NCI-H2081 treated with DMSO at 0.1 percent for 48 hours (cell line): ENCODE measurements at places on chromosomes 1 and 21.

GRCh38 chr21:21200103-21200938 lies 202.1 kb downstream of the NCAM2 start:
- DNase-seq = no peak

- DNase-seq = no peak
These were observed 80.9 kb upstream of the LBR start for GRCh38 chr1:225508538-225509375.

- DNase-seq = no peak
These were observed 62.1 kb downstream of the ARID4B start for GRCh38 chr1:235265900-235266299.

DNA sequence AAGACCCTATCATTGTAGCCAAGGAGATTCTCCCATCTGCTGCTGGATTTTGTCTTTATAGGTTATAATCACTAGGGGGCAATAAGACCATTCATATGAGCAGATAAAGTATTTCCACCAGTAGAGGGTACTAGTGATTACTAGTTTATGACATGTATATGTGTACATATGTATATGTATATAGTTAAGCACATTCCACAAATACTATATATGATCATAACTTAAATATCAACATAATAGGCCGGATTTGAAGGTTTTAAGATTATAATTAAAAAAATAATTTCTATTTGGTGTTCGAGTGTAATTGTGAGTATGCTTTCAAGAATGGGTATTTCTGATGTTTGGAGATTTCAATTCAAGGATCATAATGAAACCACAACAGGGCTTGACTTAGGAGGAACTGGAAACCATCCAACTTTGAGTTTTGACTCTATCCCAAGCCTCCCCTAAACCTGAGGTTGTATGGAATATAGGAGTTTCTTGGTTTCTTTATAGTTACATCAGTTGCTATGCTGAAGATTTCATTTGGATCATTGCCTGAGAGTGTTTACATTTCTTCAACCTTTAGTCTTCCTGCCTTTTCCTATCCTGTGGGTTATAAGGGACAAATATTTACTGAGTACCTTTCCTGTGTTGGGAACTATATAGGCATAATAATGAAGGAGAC lies 16.9 kb downstream of the TCEANC2 start:
- peak; percentile 29 for DNase-seq

- no peak for DNase-seq
These were observed 132.8 kb downstream of the TNFSF18 start for GRCh38 chr1:172917972-172918371.

DNA sequence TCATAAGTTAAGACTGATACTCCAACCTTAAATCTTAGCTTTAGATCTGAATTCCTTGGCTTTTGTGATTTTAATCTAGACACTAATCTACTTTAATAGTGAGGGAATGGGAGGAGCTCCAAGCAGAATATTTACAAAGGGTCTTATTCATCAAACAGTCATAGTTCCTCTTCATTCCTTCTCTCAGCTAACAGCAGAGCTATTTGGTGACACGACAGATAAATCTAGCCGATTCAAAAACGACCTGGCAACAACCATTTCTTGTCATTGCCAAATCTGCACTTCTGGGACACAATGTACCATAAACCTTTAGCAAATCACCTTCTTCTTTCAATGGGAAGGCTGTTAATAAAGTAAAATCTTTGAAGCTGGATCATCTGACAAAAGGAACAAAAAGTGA lies 52.8 kb upstream of the FOXD3 start:
- DNase-seq = no peak

DNA sequence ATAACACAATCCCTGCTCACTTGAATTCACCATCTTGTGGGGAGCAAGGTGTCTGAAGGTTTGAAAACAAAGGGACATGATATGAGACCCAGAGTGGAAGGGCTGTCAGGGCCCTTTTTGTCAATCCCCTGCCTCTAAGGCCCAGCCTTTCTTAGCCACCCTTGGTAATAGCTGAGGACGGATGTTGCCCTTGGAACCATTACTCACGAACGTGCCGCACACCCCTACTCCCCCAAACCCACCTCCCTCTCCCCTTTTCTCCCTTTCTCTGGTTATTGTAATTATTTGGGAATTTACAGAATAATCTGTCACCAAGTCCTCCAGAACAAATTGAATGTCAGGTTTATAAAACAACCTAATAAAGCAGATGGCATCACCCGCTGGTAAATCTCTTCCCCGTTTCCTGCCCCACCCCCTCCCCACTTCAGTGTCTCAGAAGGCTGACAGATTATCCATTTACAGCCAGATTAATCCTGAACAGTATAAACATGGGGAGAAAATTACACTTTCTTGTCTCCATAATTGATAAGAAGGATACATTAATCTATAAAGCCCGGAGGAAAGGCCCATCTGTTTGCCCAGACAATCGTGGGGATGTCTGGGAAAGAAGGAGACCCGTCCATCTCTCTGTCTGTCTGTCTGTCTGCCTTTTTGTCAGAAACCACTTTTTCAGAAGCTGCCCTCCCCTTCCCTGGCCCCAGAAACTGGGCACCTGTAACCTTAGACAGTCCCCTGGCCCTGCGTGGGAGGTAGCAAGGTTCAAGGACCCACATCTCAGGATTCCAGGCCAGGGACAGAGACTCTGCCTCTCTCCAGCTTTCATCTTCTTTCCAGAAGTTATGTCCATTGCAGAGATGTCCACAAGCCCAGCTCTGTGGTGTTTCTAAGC lies 60.6 kb upstream of the CD34 start:
- DNase-seq = no peak

DNA sequence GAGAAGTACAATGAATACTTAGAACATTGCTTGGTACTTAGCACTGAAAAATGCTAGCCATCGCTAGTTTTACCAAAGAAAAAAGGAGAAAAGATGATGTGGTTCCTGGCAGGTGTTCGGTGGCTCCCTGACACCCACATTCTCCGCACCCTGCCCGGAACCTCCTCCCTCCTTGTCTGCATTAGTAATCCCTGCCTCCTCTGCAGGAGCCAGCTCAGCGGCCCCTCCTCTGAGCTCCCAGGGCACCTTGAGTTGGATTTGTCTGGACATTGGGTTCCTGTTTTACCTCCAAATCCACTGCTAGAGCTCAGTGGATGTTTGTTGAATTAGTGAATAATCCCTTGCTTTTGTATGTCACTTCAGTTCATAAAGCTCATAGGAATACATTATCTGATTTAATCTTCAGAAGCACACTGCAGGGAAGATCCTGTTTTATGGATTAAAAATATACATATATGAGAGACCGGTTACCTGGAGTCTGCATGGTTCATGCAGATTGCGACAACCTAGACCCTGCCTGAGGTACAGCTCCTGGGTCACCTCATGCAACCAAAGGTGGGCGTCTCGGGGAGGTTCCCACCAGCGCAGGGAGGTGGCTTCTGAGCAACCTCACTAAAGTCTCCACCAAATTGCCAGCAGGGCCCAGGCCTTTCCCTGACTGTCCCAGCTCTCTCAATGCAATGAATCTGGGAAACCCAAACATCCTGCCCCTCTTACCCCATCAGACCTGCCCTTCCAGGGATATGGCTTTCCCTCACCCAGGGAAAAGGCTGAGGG lies 24.2 kb downstream of the PCAT6 start:
- no peak for DNase-seq

- DNase-seq = peak; percentile 97
These were observed 574.0 kb downstream of the KCNT2 start for GRCh38 chr1:196034080-196034706.

- DNase-seq = no peak
These were observed 206.2 kb upstream of the ADAMTS5 start for GRCh38 chr21:27173053-27173452.

DNA sequence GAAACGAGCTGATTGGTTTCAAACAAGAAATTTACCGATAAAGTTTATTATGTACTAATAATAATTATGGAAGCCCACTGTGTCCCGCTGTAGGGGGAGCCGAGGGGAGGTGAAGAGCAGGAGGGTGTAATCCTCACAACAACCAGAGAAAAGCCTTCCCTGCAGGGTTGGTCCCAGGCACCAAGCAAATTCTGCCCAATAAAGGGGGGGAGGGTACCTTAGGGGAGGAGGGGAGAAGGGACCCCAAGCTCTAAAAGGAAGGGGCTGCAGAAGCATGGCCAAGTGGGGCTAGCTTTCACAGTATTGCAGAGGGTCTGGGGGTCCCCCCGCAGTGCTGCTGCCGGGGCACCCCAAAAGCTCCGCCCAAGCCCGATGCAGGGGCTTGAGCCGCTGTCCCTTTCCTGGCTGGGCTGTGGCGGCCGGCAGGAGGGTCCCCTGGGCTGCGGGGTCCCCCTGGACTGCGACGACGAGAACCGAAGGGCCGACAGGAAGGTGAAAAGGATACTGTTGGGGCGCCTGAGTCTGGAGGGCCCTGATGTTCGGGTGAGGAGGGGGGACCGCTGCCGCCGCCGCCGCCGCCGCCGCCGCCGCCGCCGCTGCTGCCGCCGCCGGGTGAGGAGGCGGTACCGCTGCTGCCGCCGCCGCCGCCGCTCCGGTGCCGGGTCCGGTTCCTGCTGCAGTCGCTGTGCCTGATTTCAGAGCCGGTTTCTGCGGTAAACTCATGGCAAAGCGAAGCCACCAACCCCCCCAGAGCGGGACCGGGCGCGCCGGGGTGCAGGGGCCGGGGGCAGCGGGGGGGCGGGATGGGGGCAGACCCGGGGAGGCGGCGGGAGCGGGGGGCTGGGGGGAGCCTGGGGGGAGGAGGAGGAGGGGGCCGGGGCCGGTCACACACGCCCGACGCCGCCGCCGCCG lies 771 bp downstream of the EIF4G3 start:
- no peak for DNase-seq

DNA sequence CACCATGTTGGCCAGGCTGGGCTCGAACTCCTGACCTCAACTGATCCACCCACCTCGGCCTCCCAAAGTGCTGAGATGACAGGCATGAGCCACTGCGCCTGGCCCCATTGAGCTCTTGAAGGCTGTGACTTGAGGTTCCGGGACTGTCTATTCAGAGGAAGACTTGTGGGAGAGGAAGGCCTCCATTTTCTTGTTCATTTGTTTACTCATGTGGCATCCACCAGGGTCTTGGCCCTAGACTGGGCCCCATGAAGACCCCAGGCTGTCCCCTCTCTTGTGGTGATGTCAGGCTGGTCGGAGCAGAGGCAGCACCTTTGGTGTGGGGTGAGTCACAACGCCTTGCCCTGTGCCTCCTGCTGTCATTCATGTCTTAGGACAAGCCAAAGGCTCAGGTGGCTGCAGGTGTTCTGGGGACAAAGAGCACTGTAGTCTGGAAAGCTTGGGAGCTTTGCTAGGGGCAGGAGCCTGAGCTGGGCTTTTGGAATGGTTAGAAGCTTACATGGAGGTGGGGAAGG lies 224.6 kb upstream of the C1orf174 start:
- DNase-seq = no peak

DNA sequence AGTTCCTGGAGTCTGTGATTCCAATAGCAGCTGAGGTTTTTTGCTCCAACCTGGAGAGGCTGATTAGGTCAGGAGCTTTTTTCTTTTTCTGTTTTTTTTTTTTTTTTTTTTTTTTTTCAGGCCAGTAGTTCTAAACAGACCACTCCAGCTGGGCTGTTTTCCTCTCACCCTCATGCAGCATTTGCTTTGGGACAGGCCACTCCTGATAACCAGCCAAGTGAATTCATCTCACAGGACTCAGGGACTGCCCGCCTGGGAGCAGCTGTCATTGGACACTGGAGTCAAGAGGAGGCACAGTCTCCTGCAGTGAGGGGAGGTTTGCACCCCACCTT lies 22.9 kb downstream of the PLXNA2 start:
- DNase-seq = no peak

DNA sequence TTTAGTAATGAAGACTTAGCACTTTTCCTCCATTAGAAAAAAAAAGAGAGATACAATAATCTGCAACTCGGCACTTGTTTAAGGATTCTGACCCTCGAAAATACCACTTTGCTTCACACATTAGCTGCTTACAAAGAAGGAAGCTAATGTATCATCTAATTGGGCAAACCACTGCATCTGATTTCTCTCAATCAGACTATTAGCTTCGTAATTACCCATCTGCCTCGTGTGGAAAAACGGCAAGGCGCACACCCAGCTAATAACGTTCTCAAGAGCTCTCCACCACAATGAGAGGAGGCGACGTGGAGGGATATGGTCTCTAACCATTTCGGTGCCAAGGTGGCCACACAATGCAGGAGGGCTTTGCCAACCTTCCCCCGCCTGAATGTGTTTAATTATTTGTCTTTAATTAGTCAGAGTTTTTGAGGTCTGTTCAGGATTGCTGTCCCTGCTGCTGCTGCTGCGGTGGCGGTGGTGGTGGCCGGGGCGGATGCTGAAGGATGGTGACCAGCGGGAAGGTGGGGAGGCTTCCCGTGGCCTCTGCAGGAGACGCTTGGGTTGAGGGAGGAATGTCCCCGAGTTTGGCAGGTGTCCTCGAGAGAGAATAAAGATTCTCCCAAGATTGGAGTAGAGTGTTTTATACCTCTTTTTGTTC lies 374.5 kb downstream of the RPS6KC1 start:
- DNase-seq = no peak

GRCh38 chr1:203913073-203913521 lies 51.7 kb downstream of the SNRPE start:
- DNase-seq = no peak

- no peak for DNase-seq
These were observed 22.3 kb upstream of the COL18A1 start for GRCh38 chr21:45382697-45382997.

DNA sequence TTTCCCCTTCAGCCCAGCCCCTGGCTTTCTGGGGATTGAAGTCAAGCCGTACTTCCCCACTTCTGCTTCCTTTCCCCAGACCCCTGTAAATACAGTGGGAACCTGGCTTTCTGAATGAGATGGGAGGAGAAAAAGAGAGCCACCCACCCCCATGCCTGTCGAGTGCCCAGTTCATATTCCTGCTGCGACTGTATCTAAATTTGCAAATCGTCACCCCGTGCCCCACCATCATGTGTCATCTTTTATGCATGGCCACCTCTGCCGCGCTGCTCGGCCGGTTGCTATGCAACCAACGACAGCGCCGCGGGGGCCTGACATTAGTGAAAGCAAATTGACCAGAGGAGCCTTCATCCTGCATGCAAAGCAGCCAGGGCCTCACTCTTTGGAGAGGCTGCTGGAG lies 143.0 kb downstream of the ELAVL4 start:
- peak; percentile 63 for DNase-seq

DNA sequence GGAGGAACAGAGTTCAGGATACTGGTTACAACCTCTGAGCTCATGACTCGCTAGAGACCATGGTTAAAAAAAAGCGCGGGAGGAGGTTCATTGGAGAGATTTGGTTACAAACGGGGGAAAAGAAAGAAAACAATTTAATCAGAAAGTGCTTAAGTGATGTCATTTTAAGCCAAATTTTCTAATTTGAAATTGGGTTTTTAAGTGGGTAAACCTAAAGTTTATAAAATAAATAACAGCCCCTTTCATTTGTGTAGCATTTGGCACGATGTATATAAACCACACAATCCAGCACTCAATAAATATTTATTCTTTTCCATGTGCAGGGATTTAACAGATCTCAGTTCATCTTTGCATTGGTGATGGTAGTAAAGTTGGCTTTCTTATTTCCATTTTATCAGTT lies 7.0 kb upstream of the DPT start:
- no peak for DNase-seq
